ENCODE measurements at places on chromosomes 2 and 18.

GRCh38 chr2:138846216-138846821 lies 66.1 kb upstream of the NXPH2 start:
- DNase-seq = no peak

DNA sequence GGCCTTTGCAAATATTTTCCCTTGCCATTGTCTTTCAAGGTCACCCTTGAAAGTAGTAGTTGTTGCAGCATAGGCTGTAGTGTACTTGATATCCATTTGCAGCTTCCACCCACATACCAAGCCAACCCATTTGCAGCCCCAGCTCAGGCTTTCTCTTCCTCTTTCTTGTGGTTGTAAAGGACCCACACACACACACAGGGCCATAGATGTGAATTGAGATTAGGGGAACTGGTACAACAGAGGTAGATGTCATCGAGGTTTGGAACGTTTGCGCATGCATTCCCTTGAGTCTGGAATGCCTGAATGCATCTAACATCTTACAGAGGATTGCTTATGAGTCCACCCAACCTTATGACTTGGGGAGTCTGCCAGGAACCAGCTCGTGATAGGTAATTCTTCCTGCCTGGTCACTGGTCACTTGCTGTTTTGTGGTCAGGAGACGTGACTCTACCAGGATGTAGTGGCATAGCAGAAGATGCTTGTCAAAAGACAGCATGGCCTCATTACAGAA lies 91.9 kb downstream of the MRPS9 start:
- no peak for DNase-seq

GRCh38 chr2:200797242-200797770 lies 14.4 kb upstream of the BZW1 start:
- DNase-seq = no peak

DNA sequence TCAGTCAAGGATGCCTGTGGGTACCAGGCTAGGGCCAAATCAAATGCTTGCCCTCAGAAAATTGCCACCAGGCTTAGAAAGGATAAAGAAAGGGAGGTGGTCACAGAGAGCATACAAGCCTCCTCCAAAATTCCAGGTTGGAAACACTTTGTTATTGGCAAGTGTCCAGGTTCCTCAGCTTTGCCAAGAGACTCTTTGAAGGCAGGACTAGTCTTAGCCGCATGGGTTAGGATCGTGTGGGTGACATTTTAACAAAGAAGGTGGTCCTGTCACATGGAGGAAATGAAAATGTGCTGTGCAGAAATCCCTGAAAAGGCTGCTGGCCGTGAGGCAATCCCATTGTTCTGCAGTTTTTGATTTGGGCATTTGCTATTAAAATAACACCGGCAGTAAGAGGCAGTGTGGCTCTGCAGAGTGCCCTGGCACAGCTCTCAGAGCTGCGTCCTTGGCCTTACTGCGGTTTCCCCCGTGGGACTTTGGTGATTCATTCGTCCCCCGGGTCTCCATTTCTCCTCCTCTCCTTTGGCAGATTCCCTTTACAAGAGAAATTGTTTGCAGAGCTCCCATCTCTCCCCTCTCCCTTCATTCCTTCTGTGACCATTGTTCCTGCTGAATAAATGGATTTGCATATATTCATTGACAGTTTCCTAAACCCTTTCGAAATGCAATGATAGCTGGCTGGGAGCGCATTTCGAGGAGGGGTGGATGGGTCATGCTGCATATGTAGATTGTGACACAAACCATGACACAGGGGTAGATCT lies 187.3 kb downstream of the VAPA start:
- no peak for DNase-seq

GRCh38 chr2:95234286-95234785 lies 27.0 kb downstream of the ZNF892 start:
- no peak for DNase-seq

- no peak for DNase-seq
Measured at GRCh38 chr2:109387778-109388469, 225.8 kb downstream of the SEPTIN10 start.

Data from islet precursor cell (in vitro differentiated cells).